ENCODE measurements at places on chromosomes 16 and 17.
A peak's percentile ranks its signal among the peaks of the same experiment; 100 is the strongest.

DNA sequence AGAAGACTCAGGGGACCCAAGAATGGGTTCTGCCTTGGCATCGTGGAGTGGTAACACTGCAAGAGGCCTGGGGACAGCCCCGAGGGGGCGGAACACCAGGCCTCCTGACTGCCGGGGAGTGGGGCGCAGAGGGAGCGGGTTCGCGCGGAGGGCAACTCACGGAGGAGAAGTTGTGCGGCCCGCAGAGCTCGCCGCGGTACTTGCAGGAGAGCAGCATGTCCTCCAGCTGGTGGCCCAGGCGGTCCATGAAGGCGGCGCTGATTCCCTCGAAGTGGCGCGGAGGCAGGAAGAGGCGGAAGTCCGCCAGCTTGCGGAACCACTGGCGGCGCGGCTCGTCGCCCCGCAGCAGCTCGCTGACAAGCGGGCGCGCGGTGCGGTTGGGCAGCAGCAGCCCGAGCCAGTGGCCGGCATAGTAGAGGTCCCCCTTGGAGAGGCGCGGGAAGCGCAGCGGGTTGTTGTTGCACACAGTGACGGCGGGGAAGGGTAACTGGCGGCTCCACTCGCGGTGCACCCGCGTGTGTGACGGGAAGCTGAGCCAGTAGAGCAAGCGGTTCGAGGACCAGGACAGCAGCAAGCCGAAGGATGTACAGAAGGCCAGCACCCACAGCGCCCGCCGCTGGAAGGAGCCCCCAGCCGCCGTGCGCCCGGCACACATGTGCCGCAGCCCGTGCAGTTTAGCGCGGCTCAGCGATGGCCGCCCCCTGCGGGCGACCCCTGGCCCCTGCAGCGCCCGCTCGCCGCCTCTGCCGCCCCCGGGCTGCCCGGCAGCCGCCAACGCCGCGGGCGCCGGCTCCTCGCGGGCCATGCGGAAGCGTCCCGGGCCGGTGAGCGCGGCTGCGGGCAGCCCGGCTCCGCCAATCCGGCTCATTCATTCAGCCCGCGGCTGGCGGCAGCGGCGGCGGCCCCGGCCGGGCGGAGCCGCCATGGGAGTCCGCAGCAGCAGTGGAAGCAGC lies 1.6 kb downstream of the ASIC2 start:
- DNase-seq, result peak; percentile 21

- DNase-seq, result no peak
Measured at GRCh38 chr17:54920819-54921218, 20.2 kb downstream of the TOM1L1 start.

GRCh38 chr17:43556292-43556691 lies 10.2 kb upstream of the ETV4 start:
- no peak for DNase-seq

DNA sequence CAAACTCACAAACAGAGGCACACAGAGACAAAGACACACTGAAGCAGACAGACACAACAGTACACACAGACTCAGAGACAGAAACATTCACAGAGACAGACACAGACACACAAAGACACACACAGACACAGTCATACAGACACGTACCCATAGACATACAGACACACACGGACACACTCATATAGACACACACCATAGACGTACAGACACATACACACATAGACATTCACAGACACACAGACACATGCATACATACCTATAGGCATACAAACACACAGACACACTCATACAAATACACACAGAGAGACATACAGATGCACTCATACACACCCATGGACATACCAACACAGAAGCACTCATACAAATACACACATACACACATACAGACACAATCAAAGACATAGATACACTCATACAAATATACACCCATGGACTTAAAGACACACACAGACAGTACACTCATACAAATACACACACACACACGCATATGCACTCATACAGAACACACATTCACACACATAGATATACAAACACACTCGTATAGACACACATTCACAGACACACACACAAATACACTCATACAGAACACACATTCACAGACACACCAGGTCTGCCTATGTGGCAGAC lies 19.9 kb upstream of the MRTFB start:
- no peak for DNase-seq

GRCh38 chr16:67425061-67425460 lies 5.9 kb upstream of the HSD11B2 start:
- no peak for DNase-seq

DNA sequence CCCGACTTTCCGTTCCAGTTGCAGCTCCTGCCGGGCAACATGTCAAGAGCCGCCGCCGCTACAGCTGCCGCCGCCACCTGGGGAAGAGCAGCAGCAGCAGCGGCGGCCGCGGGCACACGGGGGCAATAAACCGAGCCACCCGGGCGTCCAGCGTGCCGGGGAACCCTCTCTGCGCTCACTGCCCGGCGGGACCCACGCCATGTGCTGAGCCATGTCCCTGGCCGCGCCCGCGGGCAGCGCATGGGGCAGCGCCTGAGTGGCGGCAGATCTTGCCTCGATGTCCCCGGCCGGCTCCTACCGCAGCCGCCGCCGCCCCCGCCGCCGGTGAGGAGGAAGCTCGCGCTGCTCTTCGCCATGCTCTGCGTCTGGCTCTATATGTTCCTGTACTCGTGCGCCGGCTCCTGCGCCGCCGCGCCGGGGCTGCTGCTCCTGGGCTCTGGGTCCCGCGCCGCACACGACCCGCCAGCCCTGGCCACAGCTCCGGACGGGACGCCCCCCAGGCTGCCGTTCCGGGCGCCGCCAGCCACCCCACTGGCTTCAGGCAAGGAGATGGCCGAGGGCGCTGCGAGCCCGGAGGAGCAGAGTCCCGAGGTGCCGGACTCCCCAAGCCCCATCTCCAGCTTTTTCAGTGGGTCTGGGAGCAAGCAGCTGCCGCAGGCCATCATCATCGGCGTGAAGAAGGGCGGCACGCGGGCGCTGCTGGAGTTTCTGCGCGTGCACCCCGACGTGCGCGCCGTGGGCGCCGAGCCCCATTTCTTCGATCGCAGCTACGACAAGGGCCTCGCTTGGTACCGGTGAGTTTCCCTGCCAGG lies 604 bp downstream of the HS3ST3B1 start:
- no peak for DNase-seq

- DNase-seq, result no peak
Measured at GRCh38 chr16:77057161-77057774, 133.7 kb upstream of the MON1B start.

DNA sequence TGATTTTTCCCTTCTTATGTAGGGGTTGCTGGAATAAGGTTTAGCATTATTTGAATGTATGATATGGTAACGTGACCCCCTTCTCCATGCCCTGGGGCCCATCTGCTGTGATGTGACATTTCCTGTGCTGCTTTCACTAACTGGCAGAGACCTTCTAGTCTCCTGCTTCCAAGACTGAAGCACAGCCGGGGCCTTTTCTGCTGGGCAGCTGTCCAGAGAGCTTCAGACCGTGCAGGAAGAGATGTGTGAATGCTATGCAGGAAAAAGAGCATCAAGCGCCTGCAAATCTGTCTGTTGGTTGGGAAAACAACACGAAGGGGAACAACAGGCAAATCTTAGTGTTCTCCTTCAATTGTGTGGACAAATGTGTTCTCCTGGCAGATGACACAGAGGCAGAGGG lies 128.5 kb downstream of the SPACA3 start:
- no peak for DNase-seq

GRCh38 chr17:17947309-17947708 lies 24.9 kb downstream of the TOM1L2 start:
- no peak for DNase-seq

DNA sequence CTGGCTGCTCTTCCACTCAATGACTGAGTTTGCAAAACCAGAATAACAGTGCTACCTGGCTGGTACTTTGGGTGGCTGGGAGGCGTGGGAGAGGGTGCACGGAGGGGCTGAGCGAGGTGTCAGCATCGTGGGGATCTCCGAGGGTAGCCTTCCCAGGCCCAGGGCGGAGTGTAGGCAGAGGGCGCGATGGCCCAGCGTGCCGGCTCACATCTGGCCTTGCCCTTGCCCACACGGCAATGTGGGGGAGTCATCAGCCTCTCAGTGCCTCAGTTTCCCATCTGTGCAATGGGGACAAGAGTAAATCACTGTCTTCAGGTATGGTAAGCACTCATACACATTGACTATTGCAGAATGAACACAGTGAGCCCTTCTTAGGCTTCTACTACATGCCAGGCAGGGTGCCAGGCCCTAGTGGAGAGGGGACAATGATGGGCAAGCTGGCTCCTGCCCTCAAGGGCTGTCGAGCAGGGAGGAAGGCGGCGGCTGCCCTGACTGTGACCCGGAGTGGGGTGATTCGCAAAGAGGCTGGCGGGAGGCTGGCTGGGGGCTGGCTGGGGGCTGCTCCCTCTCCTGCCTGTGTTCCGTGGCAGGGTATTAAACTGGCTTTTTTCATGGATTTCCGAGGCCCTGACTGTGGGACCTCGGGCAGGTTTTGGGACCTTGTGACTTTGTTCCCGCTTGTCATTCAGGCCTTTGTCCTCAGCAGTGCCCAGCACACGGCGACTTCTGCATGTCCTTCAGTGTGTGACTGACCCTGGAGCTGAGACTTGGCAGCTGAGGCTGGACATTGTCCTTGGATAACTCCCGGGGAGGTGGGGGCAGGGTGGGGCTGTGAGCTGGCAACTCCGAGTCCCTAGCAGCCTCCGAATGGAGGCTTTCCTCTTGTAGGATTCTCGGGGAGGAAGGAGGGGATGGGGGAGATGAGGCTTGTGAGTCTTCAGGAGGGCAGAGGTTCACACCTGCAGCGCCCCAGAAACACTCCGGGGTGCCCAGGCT lies 243.1 kb downstream of the SEC14L1 start:
- DNase-seq, result peak; percentile 80

- no peak for DNase-seq
Measured at GRCh38 chr17:60327134-60327900, 64.6 kb downstream of the USP32 start.

DNA sequence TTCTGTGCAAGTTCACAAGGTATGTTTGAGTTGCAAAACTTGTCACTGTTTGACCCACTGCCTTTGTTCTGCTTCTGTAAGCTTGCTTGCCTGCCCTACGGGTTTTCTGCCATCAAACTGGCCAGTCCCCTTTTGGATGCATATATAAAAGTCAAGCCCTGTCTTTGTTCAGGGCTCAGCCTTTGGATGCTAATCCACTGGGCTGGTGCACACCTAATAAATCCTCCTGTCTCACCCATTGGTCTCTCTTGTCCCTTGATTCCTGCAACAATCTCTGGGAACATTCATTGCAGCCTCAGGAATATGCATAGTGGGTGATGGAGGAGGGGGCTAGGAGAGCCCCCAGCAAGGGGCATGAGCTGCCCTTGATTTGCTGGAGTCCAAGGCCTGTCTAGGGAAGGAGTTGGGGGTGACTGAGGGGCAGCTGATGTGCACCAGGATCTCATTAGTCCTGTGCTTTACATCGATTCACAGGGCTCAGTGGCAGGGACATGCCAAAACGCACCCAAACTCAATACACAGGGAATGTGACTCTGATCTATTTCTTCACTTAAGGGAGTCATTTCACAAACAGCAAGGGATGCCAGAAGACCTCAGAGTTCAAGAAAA lies 225.4 kb upstream of the NLRP1 start:
- DNase-seq, result no peak

DNA sequence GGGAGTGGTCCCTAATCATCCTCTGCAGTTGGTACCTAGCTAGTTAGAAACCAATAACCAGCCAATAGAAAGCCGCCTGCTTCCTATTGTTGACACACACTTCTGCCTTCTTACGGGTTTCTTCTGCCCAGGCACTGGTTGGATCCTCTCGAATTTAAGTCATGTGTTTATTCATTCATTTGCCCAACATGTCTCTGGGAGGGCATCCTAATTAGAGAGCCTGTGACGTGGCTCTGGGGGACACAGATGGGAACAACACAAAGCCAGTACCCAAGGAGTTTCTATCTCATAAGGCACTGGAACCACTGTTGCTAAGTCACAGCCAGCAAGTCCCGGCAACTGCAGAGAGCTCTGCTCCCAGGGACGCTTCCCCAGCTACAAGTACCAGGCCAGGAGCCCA lies 300.7 kb upstream of the TNRC6C start:
- no peak for DNase-seq

DNA sequence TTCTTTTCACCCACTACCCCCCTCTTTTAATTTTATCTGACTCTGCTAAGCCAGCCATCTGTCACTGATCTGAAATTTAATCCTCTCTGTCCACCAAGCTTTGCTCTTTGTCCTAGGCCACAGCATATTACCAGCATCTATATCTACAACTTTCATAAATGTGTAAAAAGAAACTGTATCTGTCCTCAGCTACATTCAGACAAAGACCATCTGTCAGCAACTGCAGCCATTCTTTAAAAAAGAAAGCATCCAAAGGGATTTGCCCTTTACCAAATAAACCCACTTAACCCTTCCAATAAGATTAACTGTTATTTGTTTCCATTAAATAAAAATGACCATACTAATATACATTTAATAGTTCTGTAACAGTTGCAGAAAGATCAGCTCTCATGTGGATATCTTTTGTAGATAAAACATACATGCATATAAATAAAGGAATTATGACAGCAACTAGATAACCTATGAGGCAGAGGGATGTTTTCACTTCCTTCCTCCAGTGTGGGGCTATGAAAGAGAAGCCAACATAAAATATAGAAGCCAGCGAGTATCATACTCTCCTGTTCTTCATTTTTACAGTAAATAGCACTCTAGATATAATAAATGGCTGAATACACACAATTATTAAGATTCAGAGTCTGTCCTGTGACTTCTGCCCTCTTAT lies 602.5 kb upstream of the SALL1 start:
- no peak for DNase-seq

GRCh38 chr17:72343911-72344310 lies 223.1 kb downstream of the SOX9 start:
- DNase-seq, result no peak

- DNase-seq, result no peak
Measured at GRCh38 chr16:9843424-9844018, 338.7 kb downstream of the GRIN2A start.

DNA sequence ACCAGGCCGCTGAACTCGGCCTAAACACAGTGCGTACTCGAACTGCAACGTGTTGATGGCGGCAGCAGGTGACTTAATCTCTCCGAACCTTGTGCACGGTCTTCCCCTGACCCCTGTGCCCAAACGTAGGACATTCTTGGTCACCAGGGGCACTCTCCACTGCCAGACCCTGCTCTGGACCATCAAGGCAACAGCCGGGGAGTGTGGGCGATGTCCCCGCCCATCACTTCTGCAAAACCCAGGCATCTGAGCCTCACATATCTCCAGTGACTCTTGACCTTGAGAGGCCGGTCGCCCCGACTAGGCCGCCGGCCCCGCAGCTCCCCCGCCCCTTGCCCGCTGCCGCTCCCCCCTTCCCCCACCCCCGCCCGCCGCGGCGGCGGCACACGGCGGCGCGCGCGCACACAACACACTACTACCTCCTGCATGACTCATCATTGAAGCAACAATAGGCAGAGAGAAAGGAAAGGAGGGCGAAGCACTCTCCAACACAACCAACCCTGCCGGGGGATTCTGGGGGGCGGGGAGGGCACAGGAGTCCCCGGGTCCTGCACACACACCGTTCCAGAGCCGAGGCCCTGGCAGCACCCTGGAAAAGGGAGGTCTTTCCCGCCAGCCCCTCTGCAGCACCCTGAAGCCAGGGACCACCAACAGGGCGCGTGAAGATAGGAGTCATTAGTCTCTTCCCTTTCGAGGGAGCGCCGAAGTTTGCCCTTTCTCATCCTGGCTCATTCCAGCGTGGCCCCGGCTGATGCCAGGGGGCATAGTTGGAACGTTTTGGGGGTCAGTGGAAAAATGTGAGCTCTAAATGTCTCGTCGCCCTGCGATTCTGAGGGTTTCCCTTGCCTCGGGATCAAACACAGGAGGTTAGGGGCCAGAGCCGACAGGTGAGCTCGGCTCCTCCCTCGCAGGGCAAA lies 1.9 kb downstream of the MNT start:
- no peak for DNase-seq

GRCh38 chr17:8226536-8227237 lies 16.3 kb upstream of the AURKB start:
- DNase-seq, result peak; percentile 69

- DNase-seq, result no peak
Measured at GRCh38 chr17:7511108-7511507, 26.9 kb downstream of the POLR2A start.

Measured in left cardiac atrium (tissue), 4 donors.